ENCODE measurements at places on chromosomes 3 and 15.

DNA sequence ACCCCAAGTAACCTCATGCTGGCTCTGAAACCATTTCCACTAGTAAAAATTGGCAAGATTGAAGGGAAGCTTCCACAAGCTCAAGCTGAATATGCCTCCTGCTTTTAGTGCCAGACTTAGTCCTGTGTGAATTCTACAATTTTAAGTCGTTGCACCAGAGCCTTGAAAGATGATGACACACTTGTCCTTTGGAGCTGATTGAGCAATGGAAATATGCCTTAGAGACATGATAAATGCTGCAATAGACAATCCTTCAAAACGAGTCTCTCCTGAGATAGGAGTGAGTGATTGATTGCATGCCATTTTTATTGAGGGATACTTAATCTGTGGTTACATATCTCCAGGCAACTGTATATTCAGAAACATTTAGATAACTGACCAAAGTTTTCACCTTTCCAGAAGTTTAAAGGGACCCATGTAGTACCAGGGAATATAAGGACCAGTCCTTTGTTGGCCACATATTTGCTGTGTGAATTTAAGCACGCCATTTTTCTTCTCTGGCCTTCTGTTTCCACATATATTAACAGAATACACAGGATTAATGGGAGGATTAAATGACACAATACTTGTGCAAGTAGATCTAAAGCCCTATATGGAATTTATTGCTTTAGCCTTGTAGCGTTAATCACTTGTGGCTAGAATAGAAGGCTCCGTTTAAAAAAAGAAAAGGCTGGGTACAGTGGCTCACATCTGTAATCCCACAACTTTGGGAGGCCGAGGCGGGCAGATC lies 65.1 kb downstream of the PPARG start:
- no peak for DNase-seq

GRCh38 chr3:31760654-31761053 lies 220.4 kb downstream of the OSBPL10 start:
- DNase-seq = no peak

GRCh38 chr3:37987751-37988179 lies 2.8 kb upstream of the VILL start:
- no peak for DNase-seq

DNA sequence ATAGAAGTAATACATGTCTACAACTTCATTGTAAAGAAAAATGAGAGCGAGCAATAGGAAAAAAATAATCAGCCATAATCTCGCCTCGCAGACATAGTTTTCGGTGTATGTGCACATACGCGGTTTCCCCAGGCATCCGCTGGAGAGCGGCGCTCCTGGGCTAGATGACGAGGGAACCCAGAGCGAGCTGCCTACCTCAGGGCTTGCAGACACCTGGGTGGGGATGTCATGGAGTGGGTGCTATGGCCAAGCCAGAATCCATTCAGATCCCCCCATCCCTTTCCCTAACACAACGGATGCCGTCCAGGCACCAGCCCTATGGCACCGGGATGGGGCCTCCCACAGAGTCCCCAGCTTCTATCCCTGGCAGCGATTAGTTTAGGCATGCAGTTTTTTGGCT lies 4.5 kb upstream of the CFAP100 start:
- DNase-seq = no peak

DNA sequence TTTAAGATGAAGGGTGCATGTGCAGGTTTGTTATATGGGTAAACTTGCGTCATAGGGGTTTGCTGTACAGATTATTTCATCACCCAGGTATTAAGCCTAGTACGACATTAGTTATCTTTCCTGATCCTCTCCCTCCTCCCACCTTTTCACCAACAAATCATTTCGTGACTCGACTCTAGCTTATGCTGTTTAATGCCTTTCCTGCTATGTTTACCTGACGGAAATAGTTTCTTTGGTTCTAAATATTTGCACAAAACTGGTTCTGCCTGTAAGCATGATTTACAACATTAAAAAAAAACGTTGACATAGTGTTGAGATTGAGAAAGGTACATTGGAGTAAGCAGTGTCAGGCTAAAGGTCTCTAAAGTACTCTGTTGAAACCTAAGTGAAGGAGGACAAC lies 2.4 kb downstream of the GNL3 start:
- DNase-seq = no peak

GRCh38 chr3:148075771-148076716 lies 621.7 kb upstream of the AGTR1 start:
- no peak for DNase-seq

DNA sequence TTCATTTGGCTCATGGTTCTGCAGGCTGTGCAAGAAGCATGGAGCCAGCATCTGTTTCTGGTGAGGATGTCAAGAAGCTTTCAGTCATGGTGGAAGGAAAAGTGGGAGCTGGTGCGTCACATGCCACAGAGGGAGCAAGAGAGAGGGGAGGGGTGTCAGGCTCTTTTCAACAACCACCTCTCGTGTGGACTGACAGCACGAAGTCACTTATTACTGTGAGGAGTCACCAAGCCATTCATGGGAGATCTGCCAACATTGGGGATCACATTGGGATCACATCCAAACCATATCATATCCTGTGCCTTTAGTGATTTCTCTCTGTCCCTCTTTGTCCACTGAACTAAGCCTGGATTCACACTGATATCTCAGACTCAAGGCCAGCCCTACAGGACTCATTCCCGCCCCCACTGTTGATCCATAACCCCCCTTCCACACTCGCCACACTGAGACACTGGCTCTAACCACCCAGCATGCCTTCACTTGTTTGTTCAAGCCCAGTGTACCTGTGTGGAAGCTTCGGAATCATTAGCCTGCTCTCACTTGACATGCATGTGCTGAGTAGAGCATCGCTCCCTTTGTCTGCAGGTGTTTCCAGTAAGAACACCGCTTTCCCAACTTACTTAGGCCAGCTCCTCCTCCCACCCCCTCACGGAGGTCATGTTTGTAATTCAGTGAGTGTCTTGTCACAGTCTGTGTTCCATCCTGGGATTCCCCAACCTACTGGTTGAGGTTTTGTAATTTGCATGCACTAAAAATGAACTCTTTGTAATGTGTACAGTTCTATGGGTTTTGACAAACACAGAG lies 132.2 kb downstream of the KLF13 start:
- DNase-seq = no peak

GRCh38 chr3:16460273-16460672 lies 53.2 kb downstream of the RFTN1 start:
- no peak for DNase-seq

GRCh38 chr3:13470894-13471574 lies 9.1 kb upstream of the HDAC11 start:
- DNase-seq = no peak

GRCh38 chr3:196609343-196609775 lies 30.1 kb upstream of the NRROS start:
- DNase-seq = peak; percentile 94

- DNase-seq = no peak
Observed at GRCh38 chr15:93173369-93173768, 84.4 kb upstream of the RGMA start.

DNA sequence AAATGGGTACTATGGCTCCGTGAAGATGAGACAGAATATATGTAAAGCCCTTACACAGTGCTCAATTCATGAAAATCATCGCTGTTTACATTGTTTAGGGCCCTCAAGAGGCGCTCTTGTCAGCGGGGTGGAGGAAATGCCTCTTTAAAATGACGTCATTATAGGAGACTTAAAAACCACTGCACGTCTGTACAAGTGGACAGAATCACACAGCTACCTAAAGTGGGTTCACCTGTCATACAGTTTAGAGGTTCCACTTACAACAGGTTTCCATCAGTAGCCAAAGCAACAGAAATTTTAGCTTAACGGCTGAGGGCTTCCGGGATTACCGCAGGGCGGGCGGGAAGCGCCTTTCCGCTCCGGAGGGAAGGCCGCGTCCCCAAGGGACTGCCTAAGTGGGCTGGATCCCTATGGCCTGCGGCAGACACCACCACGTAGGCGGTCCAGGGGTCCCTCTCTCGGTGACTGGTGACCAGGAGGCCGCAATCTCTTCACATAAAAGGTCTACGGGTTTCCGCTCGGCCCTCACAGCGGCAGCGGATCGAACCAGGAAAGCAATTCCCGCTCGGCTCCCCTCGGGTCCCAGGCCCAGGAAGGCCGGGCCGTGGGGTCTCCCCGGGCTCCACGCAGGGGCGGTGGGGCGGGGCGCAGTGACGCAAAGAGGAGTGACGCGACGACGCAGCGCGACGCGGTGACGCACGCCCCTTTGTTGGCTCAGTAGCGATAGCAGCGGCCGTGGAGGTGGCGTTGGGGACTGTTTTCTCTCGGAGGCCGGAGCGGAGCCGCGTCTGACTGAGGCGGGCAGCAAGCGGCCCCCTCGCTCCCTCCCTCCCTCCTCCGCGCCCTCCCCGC lies at the start of gene ARIH1:
Gene ARIH1 (plus strand): TSS at position 717 of the 852 bp plus-strand sequence. CDS start 310 bp downstream, outside the sequence.
- DNase-seq = peak; percentile 93
